ENCODE measurements at places on chromosomes 16 and 17.

GRCh38 chr17:46950342-46950996, 27.5 kb downstream of the GOSR2 start:
- DNase-seq, result no peak

GRCh38 chr17:4100883-4101756, 41.7 kb downstream of the ZZEF1 start:
- peak; percentile 17 for DNase-seq

GRCh38 chr16:20325005-20325404, 2.3 kb downstream of the GP2 start:
- DNase-seq, result no peak

GRCh38 chr16:75416904-75417565, 16.3 kb downstream of the CFDP1 start:
- no peak for DNase-seq

- no peak for DNase-seq
These were observed 5.8 kb downstream of the ATP2A1 start for GRCh38 chr16:28884045-28884444.

GRCh38 chr17:65762973-65763372, 201.5 kb upstream of the AXIN2 start:
- DNase-seq, result no peak

DNA sequence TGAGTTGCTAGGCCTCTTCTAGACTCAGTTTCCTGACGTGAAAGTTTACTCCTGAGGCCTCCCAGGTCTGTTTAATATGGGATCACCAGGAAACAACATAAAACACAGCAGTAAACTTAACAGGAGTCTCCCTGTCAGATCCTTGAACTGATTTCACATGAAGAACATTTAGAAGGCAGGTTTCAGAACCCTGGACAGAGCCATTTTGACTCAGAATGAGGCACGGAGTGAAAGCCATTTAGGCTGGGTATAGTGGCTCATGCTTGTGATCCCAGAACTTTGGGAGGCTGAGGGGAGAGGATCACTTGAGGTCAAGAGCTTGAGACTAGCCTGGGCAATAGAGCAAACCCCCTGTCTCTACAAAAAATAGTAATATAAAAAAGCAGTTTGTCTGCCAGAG, 289.1 kb downstream of the CA10 start:
- peak; percentile 43 for DNase-seq

DNA sequence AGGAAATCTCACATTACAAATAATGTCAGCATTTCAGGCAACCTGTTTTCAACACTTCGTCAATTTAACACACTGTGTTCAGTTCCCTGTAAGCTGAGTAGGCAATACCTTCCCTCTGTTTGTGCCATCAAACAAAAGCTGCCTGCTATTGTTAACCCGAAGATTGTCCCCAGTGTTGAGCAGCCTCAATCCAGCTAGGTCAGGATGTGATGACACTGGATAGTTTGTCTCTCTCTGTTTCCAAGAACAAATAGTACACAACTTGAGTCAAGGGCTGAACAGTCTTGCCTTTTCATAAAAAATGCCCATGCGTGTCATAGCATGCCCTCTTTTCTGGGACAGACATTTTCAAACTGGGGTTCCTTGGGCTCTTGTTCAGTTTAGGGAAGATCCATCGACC, 36.4 kb downstream of the HSD17B2 start:
- peak; percentile 68 for DNase-seq
